ENCODE measurements at places on chromosomes 7 and 10. TPM values are rescaled to one million over a fixed set of nuclear protein-coding genes. Genes with fewer than 3 reads are reported as not detected.
A peak's percentile ranks its signal among the peaks of the same experiment; 100 is the strongest.

DNA sequence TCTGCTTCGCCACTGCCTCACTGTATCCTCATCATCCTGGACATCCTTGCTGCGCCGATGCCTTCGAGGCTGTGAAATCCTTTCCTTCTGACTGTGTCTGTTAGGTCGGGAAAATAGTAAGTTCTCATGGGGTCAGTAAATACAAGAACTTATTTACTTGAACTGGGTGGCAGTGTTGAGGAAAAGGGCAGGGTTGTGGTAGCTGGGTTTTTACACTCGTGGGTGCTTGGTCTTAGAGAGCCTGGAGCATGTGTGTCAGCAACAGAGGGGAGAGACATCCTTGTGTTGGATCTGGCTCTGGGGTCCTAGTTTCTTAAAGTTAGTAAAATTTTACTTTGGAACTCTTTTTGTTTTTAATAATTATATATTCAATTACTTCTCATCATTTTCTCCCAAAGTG, 112.9 kb upstream of the GATA3 start:
- DNase-seq, result no peak
- no peak overlapping the region for H3K4me3 ChIP-seq
- H3K36me3 ChIP-seq, result no peaks in the 10 kb centered on the region
- H3K27me3 ChIP-seq, result no peaks in the 10 kb centered on the region

GRCh38 chr10:65394502-65395297, 1531.1 kb upstream of the LRRTM3 start:
- no peaks in the 10 kb centered on the region for H3K36me3 ChIP-seq
- no peak overlapping the region for H3K4me3 ChIP-seq
- H3K27me3 ChIP-seq, result no peaks in the 10 kb centered on the region
- no peaks in the 10 kb centered on the region for H3K4me1 ChIP-seq
- DNase-seq, result no peak

- no peak overlapping the region for H3K4me3 ChIP-seq
- H3K27me3 ChIP-seq, result no peaks in the 10 kb centered on the region
- DNase-seq, result no peak
Measured at GRCh38 chr7:158257516-158258410, 329.9 kb downstream of the PTPRN2 start.

GRCh38 chr10:42615419-42615818, 23.0 kb downstream of the ZNF33B start:
- H3K4me3 ChIP-seq, result no peak overlapping the region
- no peaks in the 10 kb centered on the region for H3K27me3 ChIP-seq
- peaks cover 17% of the 10 kb centered on the region for H3K36me3 ChIP-seq
- H3K4me1 ChIP-seq, result no peaks in the 10 kb centered on the region
- no peak overlapping the region for H3K27ac ChIP-seq
- no peak for DNase-seq

DNA sequence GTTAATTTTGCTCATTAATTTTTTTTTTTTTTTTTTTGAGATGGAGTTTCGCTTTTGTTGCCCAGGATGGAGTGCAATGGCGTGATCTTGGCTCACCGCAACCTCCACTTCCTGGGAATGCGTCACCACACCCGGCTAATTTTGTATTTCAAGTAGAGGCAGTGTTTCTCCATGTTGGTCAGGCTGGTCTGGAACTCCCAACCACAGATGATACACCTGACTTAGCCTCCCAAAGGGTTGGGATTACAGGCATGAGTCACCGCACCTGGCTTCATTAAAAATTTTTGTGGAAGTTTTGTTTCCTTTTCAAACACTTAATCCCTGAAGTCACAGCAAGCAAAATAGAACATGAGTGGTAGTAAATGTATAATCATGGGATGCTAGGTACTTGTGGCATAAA, 857.2 kb upstream of the PHF14 start:
- H3K4me1 ChIP-seq, result no peaks in the 10 kb centered on the region
- no peaks in the 10 kb centered on the region for H3K27me3 ChIP-seq
- H3K4me3 ChIP-seq, result no peak overlapping the region

DNA sequence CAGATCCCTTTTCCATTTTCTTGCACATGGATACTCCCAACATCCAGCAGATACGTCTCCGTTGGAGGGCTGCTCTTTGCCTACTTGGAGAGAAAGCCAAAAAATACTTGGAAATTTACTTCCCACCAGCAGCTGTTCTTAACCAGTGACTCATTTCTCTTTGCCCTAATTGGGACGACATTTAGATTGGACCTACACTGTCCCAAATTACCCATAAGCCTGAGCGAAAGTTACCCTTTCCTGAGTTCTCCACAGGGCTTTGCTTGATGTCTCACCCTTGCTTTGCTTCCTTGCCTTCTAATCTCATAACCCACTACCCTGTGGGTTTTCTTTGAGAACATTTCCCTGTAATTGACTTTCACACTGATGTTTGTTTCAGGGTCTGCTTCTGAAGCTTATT, 48.1 kb downstream of the SAMD8 start:
- DNase-seq, result no peak
- peaks cover 2% of the 10 kb centered on the region for H3K4me1 ChIP-seq
- no peak overlapping the region for H3K27ac ChIP-seq
- no peak overlapping the region for H3K4me3 ChIP-seq
- no peaks in the 10 kb centered on the region for H3K27me3 ChIP-seq

GRCh38 chr7:831596-832166, 595 bp upstream of the SUN1 start:
- H3K27me3 ChIP-seq, result no peaks in the 10 kb centered on the region
- H3K36me3 ChIP-seq, result peaks cover 2% of the 10 kb centered on the region
- peak overlapping the region; percentile 72 for H3K27ac ChIP-seq
- H3K4me1 ChIP-seq, result no peaks in the 10 kb centered on the region

- no peak overlapping the region for H3K4me3 ChIP-seq
- H3K36me3 ChIP-seq, result no peaks in the 10 kb centered on the region
- peaks cover 11% of the 10 kb centered on the region for H3K4me1 ChIP-seq
- no peaks in the 10 kb centered on the region for H3K27me3 ChIP-seq
- peak; percentile 55 for DNase-seq
- H3K27ac ChIP-seq, result no peak overlapping the region
Measured at GRCh38 chr7:155867280-155867679, 55.0 kb upstream of the SHH start.

- H3K4me1 ChIP-seq, result no peaks in the 10 kb centered on the region
- H3K36me3 ChIP-seq, result peaks cover 2% of the 10 kb centered on the region
Measured at GRCh38 chr10:67990093-67990492, 85.0 kb downstream of the HERC4 start.

DNA sequence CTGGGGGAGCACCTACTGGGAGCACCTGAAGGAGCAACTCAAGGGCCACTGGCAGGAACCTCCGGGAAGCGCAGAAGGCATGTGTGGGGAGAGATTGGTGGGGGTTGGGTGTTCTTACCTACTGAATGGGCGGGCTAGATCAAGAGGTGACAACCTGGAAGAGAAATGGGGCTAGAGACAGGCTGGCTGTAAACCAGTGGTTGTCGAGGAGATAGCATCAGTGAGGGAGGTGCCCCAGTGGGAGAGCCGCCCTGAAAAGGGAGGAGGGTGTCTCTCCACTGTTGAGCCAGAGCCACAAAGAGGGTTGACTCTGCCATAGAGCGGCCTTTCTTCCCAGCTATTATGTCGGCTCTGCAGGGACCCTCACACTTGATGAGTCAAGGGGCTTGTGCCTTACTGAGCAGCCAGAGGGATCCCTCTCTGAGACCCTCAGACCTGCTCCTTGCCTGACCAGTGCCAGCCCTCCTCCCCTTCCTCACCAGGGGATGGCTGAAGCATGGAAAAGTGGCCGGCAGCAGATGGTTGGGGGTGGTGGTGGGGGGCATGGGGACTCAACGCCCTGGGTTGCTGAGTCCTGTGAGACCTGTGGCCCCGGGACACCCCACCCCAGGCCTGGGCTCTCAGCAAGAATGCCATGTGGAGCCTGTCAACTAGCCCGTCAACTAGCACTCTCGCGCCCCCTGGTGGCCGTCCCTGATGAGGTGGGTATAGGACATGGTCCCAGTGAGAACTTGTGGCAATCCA, 36.4 kb upstream of the PURB start:
- no peak overlapping the region for H3K27ac ChIP-seq
- H3K27me3 ChIP-seq, result no peaks in the 10 kb centered on the region
- H3K4me3 ChIP-seq, result no peak overlapping the region
- no peaks in the 10 kb centered on the region for H3K36me3 ChIP-seq
- no peaks in the 10 kb centered on the region for H3K4me1 ChIP-seq

- no peak overlapping the region for H3K27ac ChIP-seq
- H3K36me3 ChIP-seq, result no peaks in the 10 kb centered on the region
- H3K4me3 ChIP-seq, result no peak overlapping the region
- H3K27me3 ChIP-seq, result no peaks in the 10 kb centered on the region
- DNase-seq, result peak; percentile 18
- H3K4me1 ChIP-seq, result no peaks in the 10 kb centered on the region
Measured at GRCh38 chr7:25206765-25207164, 21.5 kb downstream of the NPVF start.

- H3K4me3 ChIP-seq, result no peak overlapping the region
- no peaks in the 10 kb centered on the region for H3K4me1 ChIP-seq
- H3K27me3 ChIP-seq, result no peaks in the 10 kb centered on the region
- no peak overlapping the region for H3K27ac ChIP-seq
Measured at GRCh38 chr7:137337902-137338301, 5.6 kb downstream of the PTN start.

GRCh38 chr10:60222047-60222446, 167.6 kb downstream of the ANK3 start:
- no peak for DNase-seq
- no peak overlapping the region for H3K4me3 ChIP-seq
- no peak overlapping the region for H3K27ac ChIP-seq
- H3K4me1 ChIP-seq, result no peaks in the 10 kb centered on the region

- H3K27me3 ChIP-seq, result no peaks in the 10 kb centered on the region
- peaks cover 54% of the 10 kb centered on the region for H3K36me3 ChIP-seq
- no peak for DNase-seq
- H3K4me1 ChIP-seq, result no peaks in the 10 kb centered on the region
- no peak overlapping the region for H3K27ac ChIP-seq
- no peak overlapping the region for H3K4me3 ChIP-seq
Measured at GRCh38 chr10:101650863-101651262, 44.1 kb downstream of the FBXW4 start.

GRCh38 chr7:128405471-128406313, 4.1 kb downstream of the IMPDH1 start:
- peaks cover 22% of the 10 kb centered on the region for H3K27me3 ChIP-seq
- peak; percentile 70 for DNase-seq
- H3K4me1 ChIP-seq, result no peaks in the 10 kb centered on the region
- no peaks in the 10 kb centered on the region for H3K36me3 ChIP-seq

GRCh38 chr7:31102151-31102972, 50.3 kb downstream of the ADCYAP1R1 start:
- no peaks in the 10 kb centered on the region for H3K4me1 ChIP-seq
- H3K4me3 ChIP-seq, result no peak overlapping the region
- no peak for DNase-seq

- H3K27me3 ChIP-seq, result no peaks in the 10 kb centered on the region
- no peak overlapping the region for H3K4me3 ChIP-seq
- H3K36me3 ChIP-seq, result no peaks in the 10 kb centered on the region
Measured at GRCh38 chr7:92953657-92954056, 117.3 kb upstream of the CDK6 start.

- H3K27ac ChIP-seq, result no peak overlapping the region
- H3K27me3 ChIP-seq, result no peaks in the 10 kb centered on the region
- no peaks in the 10 kb centered on the region for H3K36me3 ChIP-seq
- no peak overlapping the region for H3K4me3 ChIP-seq
- no peaks in the 10 kb centered on the region for H3K4me1 ChIP-seq
Measured at GRCh38 chr7:101740981-101741725, 76.3 kb upstream of the CUX1 start.

DNA sequence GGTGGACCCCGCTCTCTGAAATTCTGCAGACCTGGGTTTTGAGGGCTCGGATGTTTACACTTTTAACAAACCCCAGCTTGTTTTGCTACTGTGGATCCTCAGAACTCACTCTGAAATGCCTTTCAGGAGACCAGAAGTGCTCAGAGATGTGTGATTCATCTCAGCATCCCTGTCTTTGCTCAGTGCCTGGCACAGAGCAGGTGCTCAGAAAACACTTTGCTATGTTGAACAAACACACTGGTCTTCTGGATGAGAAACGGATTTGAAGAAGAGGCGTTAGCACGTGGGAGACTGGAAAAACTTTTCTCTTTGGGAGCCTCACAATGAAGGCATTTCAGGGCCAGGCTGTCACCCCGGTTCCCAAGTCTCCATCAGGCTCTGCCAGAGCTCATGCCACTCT, 53.3 kb downstream of the SH3PXD2A start:
- peaks cover 49% of the 10 kb centered on the region for H3K4me1 ChIP-seq
- peaks cover 40% of the 10 kb centered on the region for H3K36me3 ChIP-seq
- no peak for DNase-seq

- peaks cover 14% of the 10 kb centered on the region for H3K4me1 ChIP-seq
- no peaks in the 10 kb centered on the region for H3K27me3 ChIP-seq
- H3K4me3 ChIP-seq, result no peak overlapping the region
- DNase-seq, result peak; percentile 38
- H3K27ac ChIP-seq, result peak overlapping the region; percentile 9
Measured at GRCh38 chr10:96890172-96890513, 58.0 kb downstream of the LCOR start.

GRCh38 chr10:97072851-97073665, 112.7 kb downstream of the SLIT1 start:
- H3K27ac ChIP-seq, result no peak overlapping the region
- no peaks in the 10 kb centered on the region for H3K4me1 ChIP-seq
- peaks cover 9% of the 10 kb centered on the region for H3K27me3 ChIP-seq
- peak; percentile 84 for DNase-seq

- H3K4me1 ChIP-seq, result peaks cover 4% of the 10 kb centered on the region
- H3K36me3 ChIP-seq, result no peaks in the 10 kb centered on the region
- DNase-seq, result no peak
- H3K27me3 ChIP-seq, result no peaks in the 10 kb centered on the region
- no peak overlapping the region for H3K4me3 ChIP-seq
- no peak overlapping the region for H3K27ac ChIP-seq
Measured at GRCh38 chr10:72616716-72617115, 9.2 kb downstream of the MICU1 start.

DNA sequence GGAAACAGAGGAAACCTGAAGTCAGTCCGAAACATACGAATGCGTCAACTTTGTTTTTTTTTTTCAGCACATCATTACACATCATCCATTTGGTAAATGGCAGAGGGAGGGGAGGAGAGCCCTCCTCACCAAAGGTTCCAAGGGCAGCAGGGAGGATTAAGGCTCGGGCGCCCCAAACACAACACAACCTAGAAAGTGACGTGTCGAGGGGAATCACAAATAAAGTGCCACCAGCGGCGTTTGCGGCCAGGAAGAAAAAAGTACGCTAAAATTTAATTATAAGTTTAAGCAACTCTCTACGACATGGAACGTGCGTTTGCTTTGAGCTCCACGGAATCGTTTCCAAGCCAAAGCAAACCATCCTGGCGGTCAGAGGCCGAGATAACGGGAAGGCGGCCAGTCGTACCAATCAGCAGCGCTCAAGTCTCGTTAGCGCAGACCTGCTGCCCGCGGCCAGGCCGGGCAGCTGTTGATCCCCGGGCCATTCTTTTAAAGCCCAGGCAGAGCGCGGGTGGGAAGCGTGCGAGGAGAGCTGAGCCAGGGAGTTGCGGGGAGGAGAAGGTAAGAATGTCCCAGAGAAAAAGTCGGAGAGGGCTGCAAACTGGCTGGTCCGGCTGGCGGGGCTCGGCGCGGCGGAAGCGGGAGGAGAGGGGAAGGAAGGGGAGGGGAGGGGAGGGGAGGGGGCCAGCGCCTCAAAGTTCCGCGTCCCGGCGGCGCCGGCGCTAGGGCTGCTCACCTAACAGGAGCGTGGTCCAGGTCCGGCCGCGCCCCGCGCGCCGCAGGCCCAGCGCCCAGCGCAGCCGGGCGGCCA, 719 bp downstream of the DPY19L1 start:
- H3K4me3 ChIP-seq, result peak overlapping the region; percentile 74
- peak; percentile 67 for DNase-seq
- no peaks in the 10 kb centered on the region for H3K36me3 ChIP-seq
- peaks cover 4% of the 10 kb centered on the region for H3K4me1 ChIP-seq
- H3K27me3 ChIP-seq, result peaks cover 2% of the 10 kb centered on the region
- H3K27ac ChIP-seq, result no peak overlapping the region

PRLHR gene
- 0.15 TPM for polyA plus RNA-seq

VWA2 gene
- polyA plus RNA-seq, result not detected

TMEM196 gene
- not detected for polyA plus RNA-seq
